Caki2 (cell line): ENCODE measurements at places on chromosomes 4 and X. TPM values are rescaled to one million over a fixed set of nuclear protein-coding genes. Genes with fewer than 3 reads are reported as not detected.

Gene EFHC2
- total RNA-seq: not detected in 2 replicates

Gene TRPC3
- 0.98 TPM in 1 of 2 replicates, not detected in the other for total RNA-seq

DNA sequence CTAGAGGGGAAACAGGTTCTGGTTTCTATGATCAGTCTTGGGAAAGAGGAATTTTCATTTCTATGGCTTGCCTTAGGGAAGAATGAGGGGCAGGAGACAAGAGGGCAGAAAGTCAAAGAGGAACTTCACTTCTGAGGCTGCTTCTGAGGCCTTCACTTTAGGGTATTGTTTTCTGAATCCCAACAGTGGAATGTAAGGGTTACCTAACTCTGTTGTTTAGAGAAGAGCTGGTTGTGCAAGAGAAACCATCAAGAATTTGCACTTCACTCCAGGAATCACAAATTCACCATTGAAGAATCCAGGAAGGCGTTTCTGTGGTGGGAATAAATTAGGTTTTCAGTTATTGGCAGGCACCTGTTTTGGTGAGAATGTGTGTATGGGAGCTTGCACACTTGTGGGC lies 126.7 kb upstream of the AMOT start:
- DNase-seq: no peak

DNA sequence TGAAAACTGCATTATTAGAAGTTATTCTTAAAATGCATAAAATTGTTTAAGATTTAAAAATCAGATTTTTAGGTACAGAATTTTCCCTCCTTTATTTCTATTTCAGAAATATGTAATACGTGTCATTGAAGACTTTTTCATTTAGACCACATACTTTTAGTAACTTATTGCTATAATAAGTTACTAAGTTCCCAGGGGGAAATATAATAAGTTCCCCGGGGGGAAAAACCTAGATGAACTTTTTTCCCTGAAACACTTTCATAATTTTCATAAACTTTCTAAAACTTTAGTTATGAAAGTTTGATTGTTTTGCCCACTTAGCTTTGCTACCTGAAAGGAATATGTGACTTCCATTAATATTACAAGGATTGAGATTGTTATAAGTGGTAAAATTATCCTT lies 1341.5 kb upstream of the IGFBP7 start:
- no peak for DNase-seq

DNA sequence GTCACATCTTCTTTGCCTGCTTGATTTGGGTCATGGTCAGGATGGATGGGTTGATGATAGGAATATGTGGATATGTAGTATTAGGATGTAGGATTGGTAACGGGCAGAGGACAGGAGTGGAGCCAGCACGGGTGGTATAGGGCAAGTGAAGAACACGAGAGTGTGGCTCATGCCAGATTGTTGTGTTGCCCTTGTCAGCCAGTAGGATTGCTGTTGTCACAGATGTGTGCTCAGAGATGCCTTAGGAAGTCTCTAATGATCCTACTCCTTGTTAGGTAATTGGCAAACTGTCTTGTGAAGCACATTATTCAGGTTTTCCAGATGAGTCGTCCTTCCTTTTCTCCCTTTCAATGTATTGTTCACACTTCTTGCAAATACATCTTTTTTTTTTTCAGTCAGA lies 5.5 kb downstream of the ATP10D start:
- no peak for DNase-seq

GRCh38 chrX:20479048-20479447 lies 212.3 kb upstream of the RPS6KA3 start:
- DNase-seq: no peak

DNA sequence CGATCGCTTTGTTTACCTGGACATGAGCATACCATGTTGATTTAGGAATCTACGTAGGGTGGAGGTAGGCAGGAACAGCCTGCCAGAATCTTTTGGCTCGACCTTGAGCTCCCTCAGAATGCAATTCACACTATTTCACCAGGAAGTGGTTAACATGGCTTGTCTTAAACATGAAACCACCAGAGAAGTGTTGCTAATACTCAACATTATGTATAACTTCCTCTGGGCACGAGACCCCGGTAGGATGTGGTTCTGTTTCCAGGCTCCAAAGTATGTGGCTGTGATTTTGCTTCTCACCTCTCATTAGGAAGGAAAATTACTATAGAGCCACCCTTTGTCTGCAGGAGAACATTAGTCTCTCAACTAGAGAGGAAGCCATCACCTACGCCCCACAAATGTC lies 59.0 kb upstream of the VCX3B start:
- DNase-seq: no peak
